ENCODE measurements at places on chromosomes 11 and 22.

- DNase-seq = no peak
Measured at GRCh38 chr11:15095736-15096228, 18.9 kb upstream of the INSC start.

GRCh38 chr22:35555483-35555890 lies 14.9 kb downstream of the RASD2 start:
- DNase-seq = no peak

- DNase-seq = no peak
Measured at GRCh38 chr22:43263645-43264514, 76.9 kb upstream of the TTLL12 start.

GRCh38 chr11:34623463-34623862 lies 2.6 kb downstream of the EHF start:
- DNase-seq = no peak

DNA sequence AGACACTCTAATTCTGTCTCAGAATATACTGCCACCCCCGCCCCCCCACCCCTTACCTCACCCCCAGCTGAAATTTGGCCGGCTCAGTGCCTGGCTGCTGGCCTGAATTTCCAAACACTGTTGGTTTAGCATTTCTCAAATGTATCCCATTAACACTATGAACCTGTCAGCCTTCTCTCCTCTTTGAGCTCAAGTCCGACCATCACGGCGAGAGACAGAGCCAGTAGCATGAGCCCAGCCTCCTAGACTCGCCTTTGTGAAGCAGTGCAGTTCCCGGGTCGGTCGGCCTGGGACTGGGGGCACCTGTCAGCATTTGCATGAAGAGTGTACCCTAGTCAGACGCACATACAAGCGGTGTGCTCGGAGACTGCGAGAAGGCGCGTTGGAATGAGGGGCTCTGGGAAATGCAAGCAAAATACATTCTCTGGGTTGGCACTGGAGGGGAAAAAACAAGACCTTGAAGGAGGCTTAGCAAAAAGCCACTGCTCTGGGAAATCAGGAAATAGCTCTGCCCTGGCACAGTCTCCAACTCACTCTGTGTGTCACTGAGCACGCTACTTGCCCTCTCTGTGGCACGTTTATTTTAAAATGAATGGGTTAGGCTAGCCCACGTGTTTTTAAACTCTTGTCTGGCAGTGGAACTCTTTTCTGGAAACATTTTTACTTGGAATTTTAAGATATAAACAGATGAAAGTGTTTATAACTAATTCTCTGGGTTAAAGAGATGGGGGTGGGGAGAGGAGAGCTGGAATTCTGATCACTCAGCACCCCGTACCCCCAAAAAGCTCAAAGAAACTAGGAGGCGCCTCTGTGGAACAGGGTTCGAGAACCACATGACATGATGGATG lies 108.3 kb downstream of the TIMP3 start:
- DNase-seq = no peak

GRCh38 chr11:8541448-8541847 lies 52.6 kb downstream of the STK33 start:
- no peak for DNase-seq

GRCh38 chr11:36408498-36409136 lies 101.5 kb downstream of the TRAF6 start:
- no peak for DNase-seq

GRCh38 chr11:3674189-3674588 lies 3.0 kb upstream of the CHRNA10 start:
- DNase-seq = no peak

DNA sequence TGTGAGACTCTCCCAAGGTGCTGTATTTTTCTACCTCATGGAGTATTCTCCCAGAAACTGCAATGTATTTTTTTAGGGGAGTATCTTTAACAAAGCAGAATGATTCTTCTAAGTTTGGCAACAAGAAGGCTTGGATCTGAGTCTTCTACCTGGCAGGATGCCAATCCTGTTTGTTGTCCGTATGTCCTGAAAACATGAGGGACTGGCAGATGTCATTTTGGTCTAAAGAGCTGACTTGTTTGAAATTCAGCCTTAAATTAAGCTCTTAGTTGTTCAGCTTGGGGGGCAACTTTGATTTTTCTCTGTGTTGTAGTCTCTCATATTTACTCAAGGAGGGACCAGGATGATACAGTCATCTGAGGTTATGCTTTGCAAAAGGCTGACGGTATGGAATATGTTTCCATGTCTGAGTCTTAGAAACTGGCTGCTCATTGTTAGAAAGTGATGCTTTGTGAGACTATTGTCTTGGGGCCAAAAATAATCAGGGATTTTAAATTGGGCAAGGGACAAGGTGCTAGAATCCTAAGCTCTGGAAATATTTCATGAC lies 9.3 kb downstream of the MRPL16 start:
- no peak for DNase-seq

DNA sequence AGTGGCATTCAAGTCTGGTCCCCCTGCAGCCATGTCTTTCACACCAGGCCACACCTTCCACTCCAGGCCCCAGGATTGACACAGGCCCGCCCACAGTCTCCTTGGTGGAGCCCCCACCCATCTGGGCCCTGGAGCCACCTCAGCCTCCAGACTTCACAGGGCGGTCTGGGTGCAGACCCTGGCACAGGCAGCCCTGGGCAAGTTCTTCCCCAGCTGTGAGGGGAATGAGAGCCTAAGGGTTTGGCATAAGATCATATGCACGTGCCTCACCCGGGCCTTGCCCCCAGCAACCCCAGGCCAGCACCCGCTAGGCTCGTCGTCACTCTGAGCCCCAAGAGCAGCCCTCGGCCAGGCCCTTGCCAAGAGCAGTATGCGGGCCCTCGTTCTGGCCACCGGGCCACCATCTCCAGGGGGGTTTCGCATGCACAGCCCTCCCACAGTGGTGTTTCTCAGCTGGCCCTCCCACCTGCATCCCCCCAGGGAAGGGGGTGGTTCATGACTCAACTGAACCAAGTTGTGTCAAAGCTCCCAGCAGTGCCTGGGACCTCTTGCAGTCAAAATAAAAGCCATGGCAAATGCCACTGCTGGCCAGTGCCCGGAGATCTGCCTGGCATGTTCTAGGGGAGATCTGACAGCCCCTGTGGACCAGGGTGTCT lies 70.4 kb upstream of the KCNQ1OT1 start:
- DNase-seq = no peak

GRCh38 chr11:114802878-114803277 lies 124.6 kb downstream of the NXPE2 start:
- no peak for DNase-seq

- DNase-seq = no peak
Measured at GRCh38 chr11:11620921-11621572, 758 bp downstream of the GALNT18 start.

GRCh38 chr11:115300660-115301428 lies 203.4 kb downstream of the CADM1 start:
- no peak for DNase-seq

- DNase-seq = no peak
Measured at GRCh38 chr22:44026066-44026629, 2.0 kb downstream of the PARVB start.

- DNase-seq = no peak
Measured at GRCh38 chr22:39236321-39237317, 8.2 kb downstream of the PDGFB start.

- DNase-seq = no peak
Measured at GRCh38 chr11:119421351-119421750, 1.6 kb downstream of the THY1 start.

DNA sequence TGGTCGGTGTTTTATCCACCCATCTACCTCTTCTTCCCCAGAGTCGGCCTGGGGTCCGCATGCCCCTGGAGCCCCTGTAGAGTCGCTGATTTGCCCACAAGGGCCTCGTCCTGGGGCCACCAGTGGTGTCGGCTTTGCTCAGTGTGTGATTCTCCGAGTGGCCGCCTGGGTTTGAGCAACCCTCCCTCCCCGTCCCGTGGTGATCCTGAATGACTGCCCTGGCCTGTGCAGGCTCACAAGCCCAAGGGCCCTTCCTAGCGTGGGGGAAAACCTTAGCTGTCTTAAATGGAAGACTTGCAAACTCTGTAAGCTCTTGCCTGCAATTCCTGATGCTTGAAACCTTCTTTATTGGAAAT lies 128.3 kb downstream of the OSBP2 start:
- no peak for DNase-seq

DNA sequence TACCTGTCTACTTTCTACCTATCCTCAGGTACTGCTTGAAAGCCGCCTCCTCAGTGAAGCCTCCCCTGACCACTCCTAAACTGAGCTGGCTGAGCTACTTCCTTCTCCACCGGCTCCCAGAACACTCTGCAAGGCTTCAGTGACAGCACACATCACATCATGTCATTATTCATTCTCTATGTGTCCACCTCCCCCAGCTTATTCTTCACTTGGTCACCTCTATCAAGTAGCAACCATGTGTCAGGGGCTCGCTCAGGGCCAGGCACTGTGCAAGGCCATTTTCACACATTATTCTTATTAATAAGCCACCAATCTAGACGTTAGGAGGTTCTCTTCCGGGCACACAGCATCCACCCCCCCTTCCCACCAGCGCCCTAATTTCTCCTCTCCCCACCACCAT lies 3.7 kb upstream of the ELFN2 start:
- no peak for DNase-seq

GRCh38 chr11:117172724-117173421 lies 5.7 kb upstream of the SIDT2 start:
- no peak for DNase-seq

DNA sequence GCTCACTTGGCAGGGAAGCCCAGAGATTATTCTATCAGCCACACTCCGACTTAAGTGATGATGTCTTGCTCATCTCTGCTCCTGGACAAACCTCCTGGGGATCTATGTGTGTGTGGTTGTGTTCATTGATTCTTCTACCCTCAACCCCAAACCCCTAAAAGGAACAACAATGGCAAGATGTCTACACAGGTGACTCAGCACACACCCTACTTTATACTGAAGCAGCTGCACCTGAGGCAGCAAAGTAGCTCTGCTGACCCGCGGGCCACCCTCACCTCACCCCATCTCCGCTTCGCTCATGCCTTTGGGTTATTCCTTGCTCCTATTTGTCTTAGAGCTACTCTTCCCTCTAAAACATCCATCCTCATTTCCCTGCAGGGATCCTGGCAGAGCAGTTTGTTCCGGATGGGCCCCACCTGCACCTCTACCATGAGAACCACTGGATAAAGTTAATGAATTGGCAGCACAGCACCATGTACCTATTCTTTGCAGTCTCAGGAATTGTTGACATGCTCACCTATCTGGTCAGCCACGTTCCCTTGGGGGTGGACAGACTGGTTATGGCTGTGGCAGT lies 38.7 kb downstream of the TMEM45B start:
- no peak for DNase-seq

DNA sequence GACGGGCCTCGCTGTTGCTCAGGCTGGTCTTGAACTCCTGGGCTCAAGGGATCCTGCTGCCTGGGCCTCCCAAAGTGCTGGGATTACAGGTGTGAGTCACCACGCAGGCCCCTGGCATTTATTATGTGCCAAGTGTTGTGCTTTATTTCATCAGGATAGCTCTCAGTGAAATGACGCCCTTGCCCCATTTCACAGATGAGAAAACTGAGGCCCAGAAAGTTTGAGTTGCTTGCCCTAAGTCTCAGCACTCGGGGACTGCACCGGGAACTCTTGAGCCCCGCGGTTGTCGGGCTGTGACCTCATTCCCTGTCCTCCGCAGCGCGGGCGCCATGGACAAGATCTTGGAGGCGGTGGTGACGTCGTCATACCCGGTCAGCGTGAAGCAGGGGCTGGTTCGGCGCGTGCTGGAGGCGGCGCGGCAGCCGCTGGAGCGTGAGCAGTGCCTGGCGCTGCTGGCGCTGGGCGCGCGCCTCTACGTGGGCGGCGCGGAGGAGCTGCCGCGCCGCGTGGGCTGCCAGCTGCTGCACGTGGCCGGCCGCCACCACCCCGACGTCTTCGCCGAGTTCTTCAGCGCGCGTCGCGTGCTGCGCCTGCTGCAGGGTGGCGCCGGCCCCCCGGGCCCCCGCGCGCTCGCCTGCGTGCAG lies 7.3 kb downstream of the USP35 start:
- no peak for DNase-seq

Data from putamen (tissue), 1 donor.